Bone marrow (tissue), 2 donors: ENCODE measurements at places on chromosomes 7 and 10.

GRCh38 chr7:33958104-33958503 is 52.8 kb downstream of the BMPER start:
- DNase-seq, result no peak

GRCh38 chr10:70376436-70377378 is 5.7 kb downstream of the LRRC20 start:
- DNase-seq, result no peak

DNA sequence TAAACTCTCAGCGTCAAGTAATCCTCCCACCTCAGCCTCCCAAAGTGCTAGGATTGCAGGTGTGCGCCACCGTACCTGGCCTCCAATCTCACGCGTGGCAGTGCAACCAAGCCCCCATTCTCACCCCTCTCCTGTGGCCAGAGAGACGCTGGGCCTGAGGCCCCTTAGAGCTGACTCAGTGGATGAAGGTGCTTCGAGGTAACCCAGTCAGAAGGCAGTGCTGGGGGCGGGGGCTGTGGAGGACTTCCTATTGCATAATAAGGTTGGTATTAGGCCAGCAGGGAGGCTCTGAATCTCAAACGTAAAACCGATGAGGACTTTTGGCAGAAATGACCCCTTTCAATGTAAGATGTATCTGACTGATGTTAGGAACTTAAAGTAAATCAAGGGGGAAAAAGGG is 229.3 kb downstream of the USP6NL start:
- no peak for DNase-seq

DNA sequence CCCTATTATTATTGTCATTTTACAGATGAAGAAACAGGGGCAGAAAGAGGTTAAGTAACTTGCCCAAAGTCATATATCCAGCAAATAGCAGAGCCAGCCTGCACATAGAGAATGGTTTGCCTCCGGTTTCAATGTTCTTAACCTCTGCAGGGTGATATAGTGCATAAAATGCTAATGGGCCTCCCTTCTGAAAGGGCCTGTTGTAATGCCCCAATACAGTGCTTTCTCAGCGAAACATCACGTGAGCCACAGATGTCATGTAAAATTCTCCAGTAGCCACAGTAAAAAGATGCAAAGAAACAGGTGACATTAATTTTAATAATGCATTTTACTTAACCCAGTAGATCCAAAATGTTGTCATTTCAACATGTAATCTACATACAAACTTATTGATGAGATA is 38.1 kb downstream of the LRGUK start:
- DNase-seq, result no peak

- no peak for DNase-seq
Measured at GRCh38 chr7:25287291-25287690, 59.0 kb upstream of the NPVF start.

- no peak for DNase-seq
Measured at GRCh38 chr7:113368256-113368655, 249.9 kb upstream of the SMIM30 start.
